ENCODE measurements at places on chromosomes 1 and 21.
A peak's percentile ranks its signal among the peaks of the same experiment; 100 is the strongest.

DNA sequence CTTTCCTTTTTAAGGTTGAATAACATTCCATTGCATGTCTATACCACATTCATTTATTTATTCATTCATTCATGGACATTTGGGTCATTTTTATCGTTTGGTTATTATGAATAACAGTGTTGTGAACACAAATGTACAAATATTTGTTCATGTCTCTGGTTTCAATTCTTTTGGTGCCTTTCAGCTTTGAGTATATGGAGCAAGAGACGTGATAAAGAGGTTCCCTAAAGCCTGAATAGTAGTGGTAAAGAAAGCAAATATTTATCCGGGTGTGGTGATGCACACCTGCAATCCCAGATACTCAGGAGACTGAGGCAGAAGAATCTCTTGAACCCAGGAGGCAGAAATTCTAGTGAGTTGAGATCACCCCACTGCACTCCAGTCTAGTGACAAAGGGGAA, 5.3 kb upstream of the RLF start:
- DNase-seq: no peak
- no peak overlapping the region for H3K27ac ChIP-seq
- H3K36me3 ChIP-seq: no peaks in the 10 kb centered on the region

- H3K27ac ChIP-seq: no peak overlapping the region
- no peaks in the 10 kb centered on the region for H3K4me1 ChIP-seq
- H3K27me3 ChIP-seq: no peaks in the 10 kb centered on the region
- H3K36me3 ChIP-seq: no peaks in the 10 kb centered on the region
These were observed 69.0 kb upstream of the MARK1 start for GRCh38 chr1:220458936-220459335.

- DNase-seq: peak; percentile 27
- H3K27ac ChIP-seq: no peak overlapping the region
- H3K4me3 ChIP-seq: no peak overlapping the region
- H3K36me3 ChIP-seq: no peaks in the 10 kb centered on the region
- no peaks in the 10 kb centered on the region for H3K4me1 ChIP-seq
- H3K27me3 ChIP-seq: peaks cover 2% of the 10 kb centered on the region
These were observed 386.4 kb upstream of the VAMP3 start for GRCh38 chr1:7384679-7385078.

DNA sequence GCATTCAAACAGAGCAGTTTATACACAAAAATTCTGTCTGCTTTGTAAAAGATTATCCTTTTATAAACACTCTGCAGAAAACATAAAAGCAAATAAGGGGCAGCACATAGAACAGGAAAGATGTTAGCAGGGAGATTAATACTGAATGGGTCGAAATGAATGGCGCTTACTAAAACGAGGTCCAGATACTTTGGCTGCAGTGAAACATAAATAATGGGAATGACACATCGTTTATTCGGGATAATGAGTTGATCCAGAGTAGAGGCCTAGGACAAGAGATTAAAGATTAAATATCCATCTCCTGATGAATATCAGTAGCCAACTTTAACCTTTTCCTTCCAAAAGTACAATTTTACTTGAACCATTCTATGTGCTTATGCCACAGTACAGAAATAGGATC, 54.4 kb upstream of the PROX1 start:
- no peak for DNase-seq
- H3K36me3 ChIP-seq: no peaks in the 10 kb centered on the region
- no peak overlapping the region for H3K4me3 ChIP-seq
- H3K4me1 ChIP-seq: no peaks in the 10 kb centered on the region

DNA sequence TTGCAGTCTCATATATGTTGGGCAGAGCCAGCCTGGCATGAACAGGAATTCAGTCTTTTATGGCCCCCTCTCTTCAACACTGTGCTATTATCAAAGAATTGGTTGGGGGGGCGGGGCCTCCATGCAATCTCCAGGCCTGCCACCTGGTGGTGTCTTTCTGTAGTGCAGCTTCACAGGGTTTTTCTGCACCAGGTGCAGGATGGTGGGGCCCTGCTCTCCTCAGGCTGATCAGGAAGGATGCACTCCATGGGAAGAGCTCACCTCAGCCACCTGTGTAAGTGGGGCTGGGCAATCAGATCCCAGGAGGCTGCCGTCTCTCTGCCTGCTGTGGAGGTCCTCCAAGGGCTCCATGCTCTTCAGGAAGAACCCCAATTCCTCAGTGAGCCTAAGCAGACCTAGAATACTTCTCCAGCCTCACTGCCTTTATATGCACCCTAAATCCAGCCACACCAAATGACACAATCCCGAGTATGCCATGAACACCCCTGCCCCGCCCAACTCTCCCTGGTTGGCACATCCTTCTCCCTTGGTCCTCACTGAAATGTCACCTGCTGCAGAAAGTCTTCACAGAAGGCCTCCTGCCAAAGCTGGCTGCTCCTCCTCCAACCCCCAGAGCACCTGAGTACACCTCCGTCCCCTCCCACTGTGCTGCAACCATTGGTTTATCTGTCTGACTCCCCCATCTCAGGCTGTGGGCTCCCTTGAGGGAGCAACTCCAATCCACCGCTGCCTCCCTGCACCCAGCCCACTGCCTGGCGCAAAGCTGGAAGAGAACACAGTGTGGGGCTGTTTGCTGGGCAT, 16.5 kb downstream of the STK40 start:
- no peak overlapping the region for H3K4me3 ChIP-seq

- no peak for DNase-seq
- H3K27me3 ChIP-seq: peaks cover 2% of the 10 kb centered on the region
- no peak overlapping the region for H3K27ac ChIP-seq
- no peak overlapping the region for H3K4me3 ChIP-seq
- H3K4me1 ChIP-seq: no peaks in the 10 kb centered on the region
These were observed 75.0 kb upstream of the C8B start for GRCh38 chr1:57040811-57041210.

- peak overlapping the region; percentile 31 for H3K4me3 ChIP-seq
- H3K36me3 ChIP-seq: peaks cover 82% of the 10 kb centered on the region
- peak overlapping the region; percentile 81 for H3K27ac ChIP-seq
- peaks cover 87% of the 10 kb centered on the region for H3K4me1 ChIP-seq
- peak; percentile 86 for DNase-seq
These were observed 10.6 kb downstream of the GFI1 start for GRCh38 chr1:92476071-92476631.

GRCh38 chr1:9050803-9051202, 18.6 kb downstream of the SLC2A5 start:
- H3K36me3 ChIP-seq: no peaks in the 10 kb centered on the region
- no peaks in the 10 kb centered on the region for H3K4me1 ChIP-seq
- peaks cover 34% of the 10 kb centered on the region for H3K27me3 ChIP-seq
- H3K27ac ChIP-seq: no peak overlapping the region
- no peak overlapping the region for H3K4me3 ChIP-seq

- no peak for DNase-seq
- H3K36me3 ChIP-seq: peaks cover 13% of the 10 kb centered on the region
- H3K27ac ChIP-seq: no peak overlapping the region
- no peaks in the 10 kb centered on the region for H3K27me3 ChIP-seq
These were observed 973 bp downstream of the KRTAP10-11 start for GRCh38 chr21:44647222-44647552.

DNA sequence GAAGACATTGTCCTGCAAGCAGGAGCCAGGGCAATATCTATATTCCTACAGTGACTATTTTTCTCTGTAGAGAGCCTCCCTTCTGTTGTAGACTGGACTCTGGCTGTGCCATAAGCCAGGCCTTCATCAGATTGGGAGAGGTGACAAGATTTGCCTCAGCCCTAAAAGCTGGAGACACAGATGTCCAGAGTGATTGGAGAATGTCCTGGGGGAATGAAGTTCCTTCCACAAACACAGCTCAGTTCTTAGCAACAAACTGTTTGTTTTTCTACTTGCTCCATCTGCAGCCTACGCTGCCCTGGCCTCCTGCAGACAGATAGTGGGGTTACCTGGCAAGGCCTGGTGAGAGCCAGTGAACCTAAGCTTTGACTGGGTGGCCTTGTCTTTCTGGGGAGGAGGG, 29.9 kb upstream of the SNX27 start:
- H3K36me3 ChIP-seq: no peaks in the 10 kb centered on the region
- H3K4me1 ChIP-seq: peaks cover 10% of the 10 kb centered on the region
- DNase-seq: no peak
- H3K27me3 ChIP-seq: no peaks in the 10 kb centered on the region

GRCh38 chr1:181443231-181443853, 40.0 kb upstream of the CACNA1E start:
- no peak overlapping the region for H3K4me3 ChIP-seq
- H3K36me3 ChIP-seq: no peaks in the 10 kb centered on the region
- H3K27me3 ChIP-seq: peaks cover 8% of the 10 kb centered on the region

DNA sequence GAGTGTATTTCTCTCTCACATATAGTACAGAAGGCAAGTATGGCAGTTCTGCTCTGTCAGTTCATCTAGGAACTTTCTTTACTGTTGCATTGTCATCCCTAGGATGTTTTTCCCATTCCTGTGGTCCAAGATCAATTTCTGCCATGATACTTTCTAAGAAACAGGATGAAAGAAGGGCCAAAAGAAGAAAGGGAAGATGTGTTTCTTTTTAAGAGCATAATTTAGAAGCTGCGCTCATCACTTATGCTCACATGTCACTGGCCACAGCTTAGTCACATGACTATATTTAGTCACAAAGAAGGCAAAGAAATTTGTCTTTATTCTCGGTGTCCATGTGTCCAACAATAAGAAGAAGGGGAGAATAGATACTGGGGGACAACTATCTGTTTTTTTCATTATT, 7.0 kb upstream of the MAST2 start:
- DNase-seq: no peak
- no peak overlapping the region for H3K27ac ChIP-seq
- peaks cover 25% of the 10 kb centered on the region for H3K27me3 ChIP-seq
- H3K36me3 ChIP-seq: no peaks in the 10 kb centered on the region
- H3K4me3 ChIP-seq: no peak overlapping the region

DNA sequence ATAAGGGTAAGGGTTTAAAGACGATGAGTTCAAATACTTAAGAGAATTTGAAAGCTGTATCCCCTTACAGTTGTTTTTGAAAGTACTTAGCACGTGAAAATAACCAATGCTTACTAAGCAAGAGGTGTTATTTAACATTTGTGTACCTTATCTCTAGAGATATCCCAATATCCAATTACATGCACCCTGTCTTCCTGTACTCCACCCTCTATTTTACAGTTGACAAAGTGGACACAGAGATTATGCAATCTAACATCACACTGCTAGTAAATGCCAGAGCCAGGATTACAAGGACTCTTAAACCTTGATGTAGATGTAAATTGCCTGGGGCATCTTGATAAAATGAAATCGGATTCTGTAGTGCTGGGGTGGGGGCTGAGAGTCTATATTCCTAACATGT, 72.0 kb downstream of the GDAP2 start:
- H3K4me1 ChIP-seq: no peaks in the 10 kb centered on the region
- peaks cover 2% of the 10 kb centered on the region for H3K36me3 ChIP-seq
- H3K27me3 ChIP-seq: no peaks in the 10 kb centered on the region
- DNase-seq: no peak

DNA sequence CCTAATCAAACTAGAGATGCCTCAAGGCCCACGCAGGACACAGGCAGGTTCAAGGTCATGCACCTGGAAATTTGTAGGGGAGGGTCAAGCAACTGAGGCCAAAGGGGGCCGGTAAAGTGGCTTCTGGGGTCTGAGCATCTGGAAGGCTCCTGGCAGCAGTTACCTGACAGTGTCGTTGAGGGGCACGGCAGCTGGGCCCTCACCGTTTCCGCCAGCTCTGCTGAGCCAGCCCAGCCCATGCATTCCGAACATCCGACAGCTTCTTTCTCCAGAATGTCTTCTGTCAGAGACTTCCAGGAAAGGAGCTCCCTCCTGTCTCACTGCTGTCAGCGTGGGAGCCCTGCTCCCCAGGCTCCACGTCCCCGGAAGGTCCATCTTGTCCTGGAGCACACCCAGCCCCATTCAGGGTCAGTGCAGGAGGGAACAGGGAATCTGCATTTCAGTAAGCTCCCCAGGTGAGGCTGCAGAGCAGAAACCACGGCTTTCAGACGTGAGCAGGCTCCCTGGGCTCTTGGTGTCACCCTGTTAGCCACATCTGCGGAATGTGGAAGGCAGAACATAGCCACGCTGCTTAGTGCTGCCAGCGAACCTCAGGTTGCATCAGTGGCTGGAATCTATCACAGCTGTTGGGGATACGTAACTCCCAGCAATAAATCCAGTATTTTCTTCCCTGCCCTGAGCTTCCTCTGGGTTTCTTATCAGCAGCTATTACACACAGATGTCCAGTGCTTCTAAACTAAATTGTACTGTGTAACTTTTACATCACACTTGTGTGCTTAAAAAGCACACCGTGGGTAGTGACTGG, 36.3 kb upstream of the FAM3B start:
- peaks cover 32% of the 10 kb centered on the region for H3K27me3 ChIP-seq
- no peak for DNase-seq
- no peak overlapping the region for H3K27ac ChIP-seq
- no peaks in the 10 kb centered on the region for H3K4me1 ChIP-seq
- H3K36me3 ChIP-seq: no peaks in the 10 kb centered on the region
- H3K4me3 ChIP-seq: no peak overlapping the region

DNA sequence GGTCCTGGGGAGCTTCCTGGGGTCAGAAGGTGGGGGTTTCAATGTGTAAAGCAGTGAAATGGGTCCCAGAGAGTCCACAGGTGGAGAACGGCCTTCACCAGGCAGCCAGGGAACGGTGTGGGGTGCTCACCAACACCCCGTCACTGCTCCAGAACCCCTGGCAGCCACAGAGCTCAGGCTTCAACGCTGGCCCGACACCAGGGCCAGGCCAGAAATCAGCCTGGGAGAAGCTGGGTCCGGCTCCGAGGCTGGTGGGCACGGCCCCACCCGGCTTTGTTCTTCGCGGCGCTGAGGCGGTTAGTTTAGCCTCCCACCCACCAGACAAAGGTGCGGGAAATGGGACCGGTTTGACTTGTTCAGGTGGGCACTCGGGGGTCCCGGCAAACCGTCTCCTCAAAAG, 24.8 kb upstream of the C1orf159 start:
- no peaks in the 10 kb centered on the region for H3K36me3 ChIP-seq
- no peak for DNase-seq
- H3K4me1 ChIP-seq: peaks cover 24% of the 10 kb centered on the region
- H3K27ac ChIP-seq: no peak overlapping the region

- H3K27me3 ChIP-seq: no peaks in the 10 kb centered on the region
- peak overlapping the region; percentile 67 for H3K27ac ChIP-seq
- peak overlapping the region; percentile 96 for H3K4me3 ChIP-seq
These were observed 1.9 kb downstream of the S100A4 start for GRCh38 chr1:153543736-153544135.

DNA sequence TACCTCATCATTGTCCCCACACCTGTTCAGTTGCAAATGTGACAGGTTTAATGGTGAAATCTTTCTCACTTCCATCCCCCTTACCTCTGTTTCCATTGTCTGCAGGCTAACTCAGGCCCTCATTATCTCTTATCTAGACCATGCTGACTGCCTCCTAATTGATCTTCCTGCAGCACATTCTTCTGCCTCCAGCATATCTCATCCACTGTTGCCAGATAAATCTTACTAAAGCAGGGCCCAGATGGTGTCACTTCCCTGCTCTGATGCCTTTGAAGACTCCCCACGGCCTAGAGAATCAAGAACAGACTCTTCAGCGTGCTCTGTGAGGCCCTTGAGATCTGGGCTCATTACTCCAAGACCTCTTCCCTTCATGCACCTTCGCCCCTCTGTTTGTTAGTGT, 230.1 kb downstream of the DUSP10 start:
- H3K4me3 ChIP-seq: no peak overlapping the region
- H3K4me1 ChIP-seq: no peaks in the 10 kb centered on the region
- H3K36me3 ChIP-seq: no peaks in the 10 kb centered on the region

All from activated CD8-positive, alpha-beta memory T cell treated with anti-CD3 and anti-CD28 coated beads, Interleukin-2, amount 10 ng/mL, durations not matched to agents 7 days and 5 days (primary cell).